ENCODE measurements at places on chromosomes 12 and 14.

DNA sequence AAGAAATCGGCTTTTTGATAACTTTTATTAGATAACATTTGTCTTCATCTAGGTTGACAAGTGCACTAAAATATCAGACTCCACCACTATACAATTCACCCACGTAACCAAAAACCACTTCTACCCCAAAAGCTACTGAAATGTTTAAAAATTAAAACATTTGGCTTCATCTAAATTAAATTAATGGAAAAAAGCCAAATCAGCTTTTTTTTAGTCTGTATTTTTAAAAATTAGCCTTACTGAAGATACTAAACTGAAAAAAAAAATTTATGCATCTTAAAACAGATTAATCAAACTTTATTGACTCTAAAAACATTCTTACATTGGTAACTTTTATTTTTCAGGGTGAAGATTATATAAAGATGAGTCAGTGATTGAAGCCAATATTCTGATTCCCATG is 30.0 kb downstream of the CREBL2 start:
- no peak for DNase-seq

GRCh38 chr14:32702088-32702487 is 236.6 kb upstream of the NPAS3 start:
- DNase-seq = no peak

DNA sequence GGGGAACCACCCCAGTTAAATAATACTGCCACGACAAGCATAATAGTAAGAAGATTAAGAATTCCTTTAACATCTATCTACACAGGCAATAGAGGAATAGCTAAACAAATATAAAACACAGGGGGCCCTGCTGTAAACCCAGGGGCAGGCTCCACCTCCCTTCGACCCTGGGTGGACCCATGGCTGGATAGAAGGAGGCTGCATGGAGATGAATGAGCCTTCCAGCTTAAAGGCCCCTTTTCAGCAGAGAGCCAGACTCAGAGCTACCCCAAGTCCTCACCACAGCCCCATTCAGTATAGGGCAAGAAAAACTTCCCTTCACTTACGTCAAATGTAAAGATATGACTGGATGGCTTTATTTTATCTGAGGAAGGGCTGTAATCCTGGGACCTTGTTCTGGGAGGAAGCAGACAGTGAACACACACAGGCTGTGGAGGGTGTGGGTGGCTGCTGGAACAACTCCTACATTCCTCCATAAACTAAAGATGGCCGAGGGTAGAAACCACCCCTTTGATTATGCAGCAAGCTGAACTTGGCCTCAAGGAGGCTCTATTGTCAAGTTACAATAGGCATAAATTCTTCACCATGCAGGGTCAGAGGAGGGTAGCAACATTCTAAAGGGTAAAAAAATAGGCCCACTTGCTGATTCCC is 30.4 kb downstream of the NUAK1 start:
- no peak for DNase-seq

GRCh38 chr14:44352201-44352600 is 154.9 kb downstream of the FSCB start:
- no peak for DNase-seq

- no peak for DNase-seq
These were observed 86.1 kb upstream of the CNOT2 start for GRCh38 chr12:70157099-70157498.

DNA sequence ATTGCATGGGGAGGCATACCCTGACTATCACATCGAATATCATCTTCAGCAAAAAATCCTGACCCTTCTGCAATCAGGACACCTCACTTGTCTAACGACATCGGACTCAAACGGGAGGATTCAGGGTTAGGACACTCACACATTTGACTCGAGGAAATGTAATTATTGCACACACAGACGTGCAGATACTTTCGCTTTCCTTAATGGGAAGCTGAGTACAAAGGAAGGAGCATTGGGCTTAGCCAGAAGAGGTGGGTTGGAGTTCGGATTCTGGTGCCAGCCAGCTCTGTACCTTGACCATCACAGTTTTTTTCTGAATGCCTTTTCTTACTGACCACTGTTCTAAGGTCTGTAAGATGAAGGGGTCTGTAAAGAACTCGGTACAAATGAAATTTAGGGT is 260.4 kb downstream of the GALC start:
- no peak for DNase-seq

GRCh38 chr14:85280074-85280473 is 249.9 kb upstream of the FLRT2 start:
- no peak for DNase-seq

DNA sequence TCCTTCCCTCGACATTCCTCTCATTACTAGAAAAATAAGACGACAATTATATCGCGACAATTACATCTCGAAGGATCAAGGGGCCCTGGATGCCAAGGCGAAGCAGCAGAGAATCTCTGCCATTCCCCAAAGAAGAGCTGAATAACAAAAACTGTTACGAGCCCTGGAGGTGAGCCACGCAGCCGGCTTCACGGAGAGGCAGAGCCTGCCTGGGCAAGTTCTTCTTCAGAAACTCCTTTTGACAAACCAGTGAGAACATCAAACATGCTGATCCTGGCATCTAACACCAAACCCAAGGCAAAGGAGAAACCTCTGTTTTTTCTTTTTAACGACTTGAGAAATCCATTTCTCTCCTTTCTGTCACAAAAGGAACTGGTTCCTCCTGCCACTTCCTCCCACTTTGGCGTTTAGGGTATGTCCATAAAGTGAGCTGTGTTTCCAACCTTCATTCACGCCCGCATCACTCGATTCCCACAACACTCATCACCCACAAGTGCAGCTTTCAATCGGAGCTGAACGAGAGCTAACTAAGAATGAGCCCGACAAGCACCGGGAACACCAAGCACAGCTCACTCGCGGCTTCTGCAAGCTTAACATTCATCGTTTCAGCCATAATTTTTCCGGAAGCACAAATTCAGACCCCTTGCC is 21.5 kb downstream of the CCDC88C start:
- no peak for DNase-seq

- no peak for DNase-seq
These were observed 81.0 kb downstream of the PTPRR start for GRCh38 chr12:70839544-70839943.

DNA sequence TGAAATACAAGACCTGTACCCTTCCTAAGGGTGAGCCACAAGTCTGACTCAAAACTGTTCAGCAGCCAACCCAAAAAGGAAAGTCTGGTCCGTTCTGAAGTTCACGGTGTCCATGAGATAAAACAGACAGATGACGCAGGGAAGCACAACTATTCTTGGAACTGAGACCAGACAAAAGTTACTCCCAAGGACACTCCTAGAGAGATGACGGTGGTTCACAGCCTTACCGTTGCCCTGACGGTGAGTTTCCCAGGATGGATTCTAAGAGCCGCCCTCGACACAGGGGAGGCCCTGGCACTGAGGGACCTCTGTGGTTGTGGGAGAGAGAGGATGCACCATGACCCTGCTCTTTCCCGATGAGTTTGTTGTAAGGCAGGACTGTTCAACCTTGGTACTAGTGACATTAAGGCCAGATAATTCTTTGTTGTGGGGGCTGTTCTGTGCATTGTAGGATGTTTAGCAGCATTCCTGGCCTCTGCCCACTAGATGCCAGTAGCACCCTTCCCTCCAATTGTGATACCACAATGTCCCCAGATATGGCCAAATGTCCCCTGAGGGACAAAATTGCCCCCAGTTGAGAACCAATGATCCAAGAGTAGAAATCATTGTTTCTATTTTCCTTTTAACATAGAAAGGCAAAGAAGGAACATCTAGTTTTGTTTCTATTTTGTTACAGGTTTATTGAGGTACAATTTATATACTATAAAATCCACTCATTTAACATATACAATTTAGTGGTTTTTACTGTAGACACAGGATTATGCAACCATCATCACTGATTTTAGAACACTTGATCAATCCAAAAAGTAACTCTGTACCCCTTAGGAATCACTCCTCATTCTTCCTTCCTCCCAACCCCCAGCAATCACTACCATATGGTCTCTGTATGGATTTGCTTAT is 23.0 kb downstream of the OR10P1 start:
- no peak for DNase-seq

GRCh38 chr12:114697243-114697716 is 13.3 kb upstream of the TBX3 start:
- no peak for DNase-seq

DNA sequence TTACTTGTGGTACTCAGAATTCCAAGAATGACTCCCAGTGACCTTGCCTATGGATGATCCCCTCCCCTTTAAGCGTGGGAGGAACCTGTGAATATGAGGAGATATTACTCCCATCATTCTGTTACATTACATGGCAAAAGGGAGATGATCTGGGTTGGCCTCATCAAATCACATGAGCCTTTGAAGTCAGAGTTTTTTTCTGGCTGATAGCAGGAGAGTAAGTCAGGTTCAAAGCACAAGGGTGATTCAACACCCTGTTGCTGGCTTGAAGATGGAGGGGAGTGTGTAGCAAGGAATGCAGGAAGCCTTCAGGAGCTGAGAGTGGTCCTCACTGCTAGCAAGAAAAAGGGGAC is 9.1 kb upstream of the MDM2 start:
- DNase-seq = no peak

GRCh38 chr14:91047174-91047753 is 13.2 kb downstream of the RPS6KA5 start:
- DNase-seq = no peak

GRCh38 chr14:87113286-87113685 is 879.7 kb downstream of the GALC start:
- DNase-seq = no peak

DNA sequence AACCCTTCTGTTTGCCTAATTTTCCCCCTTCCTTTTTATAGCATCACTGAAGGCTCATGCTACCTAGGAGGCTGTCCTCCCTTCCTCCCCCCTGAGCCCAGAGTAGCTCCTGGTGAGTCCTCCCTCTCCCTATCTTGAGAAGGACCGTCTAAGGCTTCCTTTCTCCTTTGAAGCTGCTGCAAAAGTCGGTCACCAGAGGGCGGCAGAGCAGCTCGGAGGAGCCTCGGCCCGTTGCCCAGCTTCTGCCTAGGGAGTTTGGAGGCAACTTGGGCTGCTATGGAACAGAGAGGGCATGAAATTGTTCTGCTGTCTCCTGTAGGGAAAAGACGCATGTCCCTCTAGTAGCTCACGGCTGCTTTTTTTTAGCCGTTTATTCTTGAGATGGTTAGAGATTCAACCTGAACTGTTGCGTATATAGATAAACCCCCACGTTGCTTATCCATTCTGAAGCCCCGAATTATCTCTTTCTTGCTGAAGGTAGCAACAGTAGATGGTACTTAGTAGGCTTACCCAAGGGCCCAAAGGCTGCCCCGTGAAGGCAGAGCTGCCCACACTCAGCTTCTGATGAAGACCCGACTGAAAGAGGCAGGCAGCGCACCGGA is 5.7 kb downstream of the WNT5B start:
- DNase-seq = no peak

- no peak for DNase-seq
These were observed 437.8 kb downstream of the NPAS3 start for GRCh38 chr14:33376510-33376909.
